Left colon (tissue), 2 donors: ENCODE measurements at places on chromosomes 1 and 21. TPM values are rescaled to one million over a fixed set of nuclear protein-coding genes. Genes with fewer than 3 reads are reported as not detected.

Gene ARHGEF16
- total RNA-seq, result 113 TPM

Gene NBPF11
- 8.7 TPM for total RNA-seq

Gene RGS7
- total RNA-seq, result not detected

Gene PIK3CD
- 1.6 TPM for total RNA-seq

Gene DDAH1
- total RNA-seq, result 88.5 TPM

Gene HSD3B2
- total RNA-seq, result 3.2 TPM

Gene FMO3
- 0.42 TPM for total RNA-seq

Gene PDZK1IP1
- 32.4 TPM for total RNA-seq

Gene VWA5B1
- 0.28 TPM for total RNA-seq

Gene SGIP1
- 1.0 TPM for total RNA-seq

Gene PADI3
- total RNA-seq, result not detected

Gene KCNK2
- 0.27 TPM for total RNA-seq

Gene TRIM33
- 28.6 TPM for total RNA-seq

Gene MAP3K7CL
- total RNA-seq, result 4.4 TPM

Gene MINDY1
- 43.5 TPM for total RNA-seq

Gene CAPN8
- total RNA-seq, result 87.8 TPM

GRCh38 chr1:1367315-1367714 is 7.7 kb downstream of the AURKAIP1 start:
- DNase-seq, result no peak

DNA sequence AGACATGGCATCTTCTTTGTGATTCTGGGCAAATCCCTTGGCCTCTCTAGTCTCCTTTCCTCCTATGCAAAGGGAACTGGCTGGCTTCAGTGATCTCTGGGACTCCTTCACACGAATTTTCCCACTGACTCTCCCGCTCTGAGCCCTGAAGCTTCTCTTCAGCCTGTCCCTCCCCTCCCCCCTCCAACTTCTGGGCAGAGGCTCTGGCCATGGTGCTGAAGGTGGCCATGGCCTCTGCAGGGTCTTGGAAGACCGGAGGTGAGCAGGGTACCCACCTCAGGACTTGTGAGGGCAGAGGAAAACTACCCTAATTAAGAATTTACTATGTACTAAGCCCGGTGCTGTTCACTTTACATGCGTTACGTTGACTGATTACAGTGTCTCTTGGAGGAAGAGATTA is 29.4 kb upstream of the POU3F1 start:
- no peak for DNase-seq

GRCh38 chr1:11493972-11494655 is 15.2 kb downstream of the DISP3 start:
- DNase-seq, result no peak

DNA sequence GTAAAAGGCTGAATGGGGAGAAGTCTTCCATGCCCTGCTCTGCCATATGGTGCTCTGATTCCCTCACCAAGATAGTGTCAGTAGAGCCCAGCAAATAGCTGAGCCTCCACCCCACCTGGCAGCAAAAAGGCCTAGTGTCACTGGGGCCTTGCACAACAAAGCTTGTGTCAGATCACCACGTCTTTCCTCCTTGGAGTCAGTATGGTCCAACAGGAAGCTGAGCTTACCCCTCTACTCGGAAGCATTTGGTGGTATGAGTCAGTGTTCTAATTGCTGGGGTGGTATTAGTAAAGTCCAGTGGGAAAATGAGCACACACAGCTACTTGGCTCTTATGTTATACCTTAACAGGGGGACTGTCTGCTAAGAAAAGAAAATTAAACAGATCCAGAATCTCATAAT is 18.7 kb upstream of the RRP15 start:
- DNase-seq, result no peak

DNA sequence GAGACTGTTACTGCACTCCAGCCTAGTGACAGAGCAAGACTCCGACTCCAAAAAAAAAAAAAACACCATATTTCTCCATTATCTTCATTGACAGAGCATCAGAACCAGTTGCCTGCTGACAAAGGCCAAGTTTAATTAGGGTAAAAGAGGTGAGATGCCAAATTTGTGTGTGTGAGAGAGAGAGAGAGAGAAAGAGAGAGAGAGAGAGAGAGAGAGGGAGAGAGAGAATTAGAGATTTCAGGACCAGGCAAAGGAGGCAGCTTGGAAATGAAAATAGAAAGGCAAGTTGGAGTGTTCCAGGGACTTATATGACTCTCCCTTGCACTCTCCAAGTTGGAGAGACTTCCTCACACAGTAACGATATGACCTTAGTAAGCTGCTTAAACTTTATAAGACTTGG is 24.3 kb upstream of the UAP1 start:
- DNase-seq, result no peak

DNA sequence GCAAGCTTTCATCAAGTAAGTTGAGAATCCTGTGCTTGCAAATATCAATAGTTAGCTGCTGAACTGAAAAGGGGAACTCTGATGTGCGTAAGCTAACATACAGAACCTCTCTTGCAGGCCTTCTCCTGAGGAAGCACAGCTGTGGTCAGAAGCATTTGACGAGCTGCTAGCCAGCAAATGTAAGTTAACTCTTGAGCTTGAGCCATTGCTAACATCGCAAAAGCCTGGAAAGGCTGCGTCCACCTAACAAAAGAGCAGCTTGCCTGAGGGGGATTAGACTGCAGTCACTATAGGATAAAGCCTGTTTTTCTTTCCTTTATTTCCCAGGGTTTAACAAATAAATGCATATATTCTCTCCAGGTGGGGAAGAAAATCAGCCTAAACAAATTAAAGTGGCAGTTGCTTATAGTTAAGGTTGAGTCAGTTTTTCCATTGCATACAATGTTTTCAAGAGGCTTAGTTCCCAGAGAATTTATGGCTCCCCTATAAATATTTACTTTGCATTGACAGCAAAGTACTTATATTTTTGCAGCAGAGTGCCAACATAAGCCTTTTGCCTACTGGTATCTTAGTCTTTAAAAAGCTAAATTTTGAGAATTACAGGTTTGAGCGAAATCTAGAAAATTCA is 1.5 kb downstream of the RGS2 start:
- no peak for DNase-seq

DNA sequence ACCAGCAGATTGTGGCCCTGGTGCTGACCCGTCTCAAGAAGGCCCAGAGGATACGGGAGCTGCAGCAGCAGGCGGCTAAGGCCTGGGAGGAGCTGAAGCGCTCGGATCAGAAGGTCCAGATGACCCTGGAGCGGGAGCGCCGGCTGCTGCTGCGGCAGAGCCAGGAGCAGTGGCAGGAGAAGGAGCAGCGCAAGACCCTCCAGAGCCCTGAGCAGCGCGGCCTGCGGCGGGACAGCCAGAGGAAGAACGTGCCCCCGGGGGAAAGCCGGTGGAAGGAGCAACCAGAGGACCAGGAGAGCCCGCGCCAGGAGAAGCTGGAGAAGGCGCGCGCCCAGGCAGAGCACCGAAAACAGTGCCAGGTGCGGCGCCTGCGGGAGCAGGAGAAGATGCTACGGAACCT is 1.0 kb downstream of the CCDC185 start:
- DNase-seq, result no peak

DNA sequence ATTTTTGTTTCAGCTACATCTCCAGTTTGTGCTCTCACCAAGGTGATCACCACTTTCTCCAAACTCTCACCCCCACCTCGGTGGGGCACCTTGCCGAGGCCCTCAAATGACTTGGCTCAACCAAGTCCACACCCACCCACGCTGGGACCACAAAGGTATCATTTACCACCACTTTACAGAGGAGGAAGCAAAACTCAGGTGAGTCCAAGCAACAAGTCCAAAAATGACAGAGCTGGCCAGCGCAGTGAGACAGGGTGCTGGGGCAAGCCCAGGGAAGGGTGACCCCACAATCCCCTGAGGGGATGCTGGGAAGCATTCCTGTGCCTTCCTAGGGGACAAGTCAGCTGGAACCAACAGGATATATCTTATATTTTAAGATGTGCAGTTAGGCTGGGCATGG is 24.7 kb downstream of the SSBP3 start:
- no peak for DNase-seq

- no peak for DNase-seq
Measured at GRCh38 chr1:232282498-232282897, 347.4 kb downstream of the SIPA1L2 start.

DNA sequence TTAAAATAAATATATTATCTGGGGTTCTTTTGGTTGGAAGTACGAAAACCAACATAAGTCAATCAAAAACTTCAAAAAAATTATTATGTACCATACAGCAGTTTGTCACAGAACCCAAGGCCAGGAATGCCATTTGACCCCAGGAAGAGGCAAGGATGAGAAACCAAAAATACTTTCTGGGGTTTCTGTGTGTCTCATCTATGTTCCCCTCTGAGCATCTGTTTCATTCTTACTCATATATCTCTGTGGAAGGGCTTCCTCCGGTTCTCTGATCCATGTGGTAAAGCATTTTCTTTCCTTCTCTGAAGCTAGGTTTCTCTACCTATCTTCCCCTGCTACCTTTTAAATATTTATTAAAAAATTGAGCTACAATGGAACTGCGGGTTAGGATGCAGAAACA is 9.8 kb upstream of the FCRL1 start:
- DNase-seq, result no peak
